Left ventricle myocardium superior (tissue), 1 donor: ENCODE measurements at places on chromosomes 16 and 17. TPM values are rescaled to one million over a fixed set of nuclear protein-coding genes. Genes with fewer than 3 reads are reported as not detected.

Gene UBALD2
- 35.4 TPM for total RNA-seq

Gene RPUSD1
- 8.7 TPM for total RNA-seq

- DNase-seq: no peak
Observed at GRCh38 chr17:81065500-81065899, 30.5 kb downstream of the BAIAP2 start.

DNA sequence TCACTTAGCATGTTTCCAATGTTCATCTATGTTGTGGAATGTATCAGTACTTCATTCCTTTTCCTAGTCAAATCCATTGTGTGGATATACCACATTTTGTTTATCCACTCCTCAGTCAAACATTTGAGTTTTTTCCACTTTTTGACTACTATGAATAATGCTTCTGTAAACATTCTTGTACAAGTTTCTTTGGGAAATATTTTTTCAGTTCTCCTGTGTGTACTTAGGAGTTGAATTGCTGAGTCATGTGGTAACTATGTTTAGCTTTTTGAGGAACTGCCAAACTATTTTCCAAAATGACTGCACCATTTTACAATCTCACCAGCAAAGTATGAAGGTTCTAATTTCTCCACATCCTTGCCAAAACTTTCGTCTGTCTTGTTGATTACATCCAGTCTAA is 223.7 kb upstream of the AXIN2 start:
- DNase-seq: no peak

- peak; percentile 90 for DNase-seq
Observed at GRCh38 chr17:81428948-81429774, 33.9 kb downstream of the BAHCC1 start.

Gene KRTAP1-5
- total RNA-seq: not detected

- DNase-seq: no peak
Observed at GRCh38 chr17:56325313-56326000, 172.2 kb downstream of the ANKFN1 start.

Gene SCN4A
- 0.32 TPM for total RNA-seq

Gene HP
- total RNA-seq: 80.3 TPM

GRCh38 chr16:31071861-31072260 is 2.2 kb downstream of the ZNF668 start:
- no peak for DNase-seq

Gene TRPV2
- 8.1 TPM for total RNA-seq

DNA sequence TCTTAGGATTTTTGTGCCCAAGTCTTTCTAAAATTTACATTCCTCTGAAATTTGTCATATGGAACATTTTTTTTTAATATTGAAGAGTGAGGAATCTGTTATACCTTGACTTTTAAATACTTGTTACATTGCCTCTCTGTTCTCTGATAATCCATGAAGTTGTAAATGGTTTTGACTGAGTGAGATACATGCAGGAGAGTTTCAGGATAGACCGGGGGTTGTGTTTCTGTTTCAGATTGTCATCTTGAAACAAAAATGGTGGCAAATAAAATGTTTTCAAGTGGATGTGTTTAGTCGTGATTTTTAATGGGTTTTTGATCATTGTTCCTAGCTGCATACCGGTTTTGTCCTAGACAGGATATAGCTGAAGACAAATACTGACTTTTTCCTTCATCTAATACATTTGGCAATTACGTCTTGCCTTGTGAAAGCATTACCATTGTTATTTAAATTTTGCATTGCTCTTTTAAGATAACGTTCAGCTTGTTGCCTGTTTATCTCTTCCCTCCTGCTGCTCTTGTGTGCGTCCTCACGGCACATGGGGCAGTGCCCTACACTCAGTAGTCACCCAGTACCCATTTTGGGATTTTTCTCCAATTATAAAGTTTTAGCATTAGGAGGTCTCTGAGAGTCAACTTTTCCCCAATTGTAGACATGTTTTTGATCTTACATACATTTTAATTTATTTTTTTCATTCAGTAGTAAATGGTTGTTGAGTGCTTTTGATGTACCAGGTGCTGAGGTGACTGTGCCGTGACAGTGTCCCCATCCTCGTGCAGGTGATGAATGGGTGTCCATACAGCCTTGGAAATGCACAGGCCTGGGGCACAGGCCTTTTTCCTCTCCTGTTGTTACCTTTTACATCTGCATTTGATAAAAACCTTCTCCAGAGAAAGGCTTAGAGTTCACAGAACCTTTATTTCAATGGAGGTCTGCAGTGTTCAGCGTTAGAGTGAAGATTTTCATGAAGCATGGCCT is 169.9 kb downstream of the MSI2 start:
- no peak for DNase-seq

GRCh38 chr16:53323924-53324323 is 110.3 kb upstream of the RBL2 start:
- DNase-seq: no peak

Gene OTOP2
- total RNA-seq: not detected

Gene FOXC2
- 1.9 TPM for total RNA-seq

- DNase-seq: no peak
Observed at GRCh38 chr16:78199325-78200022, 100.0 kb downstream of the WWOX start.

DNA sequence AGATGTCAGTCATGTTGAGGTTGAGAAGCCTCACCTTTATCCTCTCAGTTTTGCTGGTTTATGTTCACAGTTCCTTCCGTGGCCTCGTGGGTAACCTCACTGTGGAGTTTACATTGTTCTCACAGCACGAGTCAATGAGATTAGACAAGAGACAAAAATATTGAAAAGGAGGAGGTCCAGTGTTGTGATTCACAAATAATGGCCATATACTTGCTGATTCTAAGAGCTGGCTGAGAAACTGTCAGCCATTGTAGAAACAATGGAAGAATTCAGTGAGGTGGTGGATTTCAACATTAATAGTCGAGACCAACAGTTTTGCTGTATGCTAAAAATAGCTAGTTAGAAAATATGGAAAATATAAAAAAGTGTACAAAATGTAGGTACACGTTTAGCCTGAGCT is 176.4 kb upstream of the WSCD1 start:
- DNase-seq: no peak

DNA sequence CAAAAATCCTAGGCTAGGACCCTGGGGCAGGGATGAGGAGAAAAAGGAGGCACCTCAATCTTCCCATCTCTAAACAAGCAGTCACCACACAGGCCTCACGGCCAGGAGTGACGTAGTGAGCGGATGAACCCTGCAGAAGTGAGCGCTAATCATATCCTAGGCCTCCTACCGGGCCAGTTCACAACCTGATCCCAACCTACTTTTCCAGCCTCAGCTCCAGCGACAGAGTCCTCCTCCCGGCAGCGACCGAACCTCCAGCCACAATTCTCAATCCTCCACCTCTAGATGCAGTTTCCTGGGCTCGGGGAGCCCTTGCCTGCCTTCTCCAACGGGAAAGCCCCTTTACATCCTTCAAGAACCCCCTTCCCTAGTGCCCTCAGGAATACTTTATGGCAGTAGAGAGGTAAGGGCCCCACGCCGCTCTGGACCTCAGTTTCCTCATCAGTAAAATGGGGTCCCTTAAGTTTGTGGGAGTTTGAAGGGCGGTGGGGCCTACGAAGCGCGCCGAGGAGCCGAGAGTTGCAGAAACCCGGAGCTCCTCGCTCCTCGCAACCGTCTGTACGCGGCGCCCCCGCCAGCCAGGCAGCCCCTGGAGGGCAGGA is 1.4 kb downstream of the ZNF668 start:
- DNase-seq: no peak

GRCh38 chr17:31448467-31449077 is 57.1 kb downstream of the RAB11FIP4 start:
- no peak for DNase-seq

DNA sequence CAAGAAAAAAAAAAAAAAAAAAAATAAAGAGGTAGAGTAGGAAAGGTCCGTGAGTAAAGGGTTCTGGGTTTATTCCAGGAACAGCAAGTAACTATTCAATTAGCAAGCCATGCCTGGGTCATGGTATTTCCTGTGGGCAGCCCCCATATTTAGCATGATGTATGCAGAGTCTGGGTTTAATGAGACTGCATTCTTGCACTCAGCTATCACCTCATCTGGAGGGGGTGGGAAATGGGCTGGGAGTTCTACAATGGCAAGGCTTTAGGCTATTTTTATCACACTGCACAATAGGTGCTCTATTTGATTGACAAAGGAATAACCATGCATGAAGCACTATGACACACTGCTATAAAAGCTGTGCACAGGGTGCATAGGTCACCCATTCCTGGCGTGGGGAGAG is 104.0 kb upstream of the CCL2 start:
- DNase-seq: no peak

- no peak for DNase-seq
Observed at GRCh38 chr17:45255358-45255757, 6.5 kb downstream of the SPATA32 start.

- DNase-seq: no peak
Observed at GRCh38 chr17:27541301-27542023, 85.2 kb downstream of the KSR1 start.
